ENCODE measurements at places on chromosomes 1 and 21.
A peak's percentile ranks its signal among the peaks of the same experiment; 100 is the strongest.

DNA sequence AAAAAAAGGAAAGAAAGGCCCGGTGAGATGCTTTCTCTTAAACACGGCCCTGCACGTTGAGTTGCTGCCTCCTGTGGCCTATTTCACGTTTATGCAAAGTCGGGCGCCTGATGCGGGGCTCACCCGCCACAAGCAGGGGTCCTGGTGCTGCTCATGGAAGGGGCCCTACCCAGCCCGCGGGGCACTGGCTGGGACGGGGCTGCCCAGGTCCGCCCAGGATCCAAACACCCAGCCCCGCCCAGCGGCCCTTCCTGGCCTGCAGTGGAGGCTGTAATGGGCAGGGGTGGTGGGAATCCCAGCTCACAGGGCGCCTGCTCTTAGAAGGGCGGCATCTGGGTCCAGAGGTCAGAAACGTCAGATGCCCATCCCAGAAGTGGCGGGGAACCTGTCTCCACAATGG is 1.6 kb downstream of the COL6A2 start:
- DNase-seq = no peak

GRCh38 chr1:147625362-147625995 is 44.8 kb downstream of the ACP6 start:
- DNase-seq = no peak

DNA sequence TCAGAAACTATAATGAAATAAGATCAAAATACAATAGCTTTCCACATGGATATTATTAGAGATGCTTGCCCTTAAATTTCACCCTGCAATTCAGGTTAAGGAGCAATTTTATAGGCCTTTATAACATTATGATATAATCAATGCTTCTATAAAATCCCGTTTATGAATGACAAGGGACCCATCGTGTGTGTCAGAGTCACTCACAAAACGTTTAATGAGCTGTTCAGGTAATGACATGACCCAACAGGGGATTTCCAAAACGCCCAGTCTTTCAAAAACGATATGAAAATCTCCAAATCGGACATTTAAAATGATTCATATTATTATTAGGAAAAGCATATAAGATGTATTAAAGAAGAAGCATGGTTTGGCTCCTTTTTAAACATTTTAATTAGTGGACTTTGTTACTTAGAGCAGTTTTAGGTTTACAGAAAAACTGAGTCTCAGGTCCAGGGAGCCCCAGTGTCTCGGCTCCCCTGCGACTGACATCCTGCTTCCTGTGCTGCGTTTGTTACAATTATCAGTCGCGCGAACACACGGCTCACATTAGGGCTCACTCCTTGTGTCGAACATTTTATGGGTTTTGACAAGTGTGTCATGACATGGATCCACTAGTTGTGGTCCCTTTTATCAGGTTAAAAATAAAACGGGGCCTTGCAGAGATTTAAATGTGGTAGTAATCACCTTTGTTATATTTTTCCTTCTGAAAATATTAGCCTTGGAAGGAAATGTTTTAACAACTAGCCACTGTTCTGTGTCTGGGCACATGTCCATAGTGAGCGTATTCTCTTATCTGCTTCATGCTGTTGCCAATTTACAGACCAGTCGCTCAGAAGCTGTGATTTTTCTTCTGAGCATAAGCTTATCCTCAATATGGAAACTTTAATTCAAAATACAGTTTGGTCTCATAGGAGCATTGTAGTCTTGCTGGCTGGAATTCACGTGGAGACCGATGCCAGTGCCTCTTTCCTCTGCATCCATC is 52.0 kb upstream of the POFUT2 start:
- DNase-seq = no peak

GRCh38 chr1:76252431-76252830 is 177.9 kb downstream of the ST6GALNAC3 start:
- no peak for DNase-seq

DNA sequence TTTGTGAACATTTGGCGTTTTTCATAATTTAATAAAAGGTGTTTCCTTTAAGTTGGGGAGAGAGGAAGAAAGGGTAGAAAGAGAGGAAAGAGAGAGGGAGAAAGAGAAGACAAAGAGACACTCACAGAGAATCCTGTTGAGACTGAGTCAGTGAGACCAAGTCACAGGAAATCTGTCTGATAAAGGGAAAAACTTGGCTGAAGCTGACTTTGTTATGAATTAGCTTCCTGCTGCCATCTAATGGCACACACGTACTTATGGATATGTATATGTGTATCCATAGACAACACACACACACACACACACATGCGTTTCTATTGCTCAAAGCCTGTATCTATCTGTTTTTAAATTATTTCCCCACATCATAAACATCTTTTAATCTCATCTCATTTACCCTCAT is 42.5 kb upstream of the DISC1 start:
- peak; percentile 87 for DNase-seq

DNA sequence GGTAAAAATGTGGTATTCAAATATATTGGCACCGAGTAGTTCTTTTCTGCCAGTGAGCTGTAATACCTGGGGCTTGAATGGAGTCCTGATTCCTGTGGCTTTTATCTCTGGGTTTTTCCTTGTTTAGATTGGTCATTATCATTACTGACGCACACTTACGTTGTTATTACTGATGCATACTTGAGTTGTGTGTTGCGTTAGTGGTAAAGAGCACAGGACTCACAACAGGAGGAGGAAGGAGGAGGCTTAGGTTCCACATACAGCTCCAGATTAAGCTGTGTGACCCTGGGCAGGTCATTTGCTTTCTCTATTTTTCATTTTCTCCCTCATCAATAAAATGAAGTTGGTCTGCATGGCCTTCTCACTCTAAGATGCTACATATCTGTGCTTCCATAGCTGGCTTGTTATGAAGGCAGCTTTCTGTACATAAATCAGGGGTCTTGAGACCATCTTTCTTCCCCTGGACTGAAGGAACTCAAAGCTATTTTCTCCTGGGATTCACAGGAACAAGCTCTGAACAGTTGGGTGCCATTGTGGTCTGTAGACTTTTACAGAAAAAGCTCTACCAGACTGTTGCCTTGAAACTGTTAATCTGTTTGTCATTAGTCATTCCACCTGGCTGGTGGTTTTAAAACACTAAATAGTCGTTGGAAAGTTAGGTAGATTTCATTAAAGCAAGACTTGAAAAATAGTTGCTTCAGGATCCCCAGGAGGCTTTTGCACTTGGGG is 5.6 kb downstream of the ARID1A start:
- DNase-seq = no peak

DNA sequence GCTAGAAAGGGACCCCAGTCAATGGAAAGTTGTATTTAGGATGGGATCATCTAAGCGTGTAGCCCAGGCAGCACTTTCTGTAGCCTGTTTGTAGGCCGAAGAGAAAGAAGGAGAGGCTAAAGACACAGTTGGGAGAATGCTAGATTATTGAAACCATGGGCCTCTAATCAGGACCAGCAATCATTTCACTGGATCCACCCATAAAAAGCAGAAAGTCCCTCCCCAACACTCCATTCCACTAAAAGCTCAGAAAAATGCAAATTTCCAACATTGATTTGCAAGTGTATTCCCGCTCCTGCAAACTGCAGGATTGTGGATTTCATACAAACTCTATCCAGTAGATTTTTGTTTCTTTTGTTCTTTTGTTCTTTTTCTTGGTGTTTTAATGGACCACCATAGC is 51.2 kb upstream of the FMOD start:
- no peak for DNase-seq

GRCh38 chr1:125119024-125119441 is 3934.3 kb downstream of the SRGAP2C start:
- no peak for DNase-seq

DNA sequence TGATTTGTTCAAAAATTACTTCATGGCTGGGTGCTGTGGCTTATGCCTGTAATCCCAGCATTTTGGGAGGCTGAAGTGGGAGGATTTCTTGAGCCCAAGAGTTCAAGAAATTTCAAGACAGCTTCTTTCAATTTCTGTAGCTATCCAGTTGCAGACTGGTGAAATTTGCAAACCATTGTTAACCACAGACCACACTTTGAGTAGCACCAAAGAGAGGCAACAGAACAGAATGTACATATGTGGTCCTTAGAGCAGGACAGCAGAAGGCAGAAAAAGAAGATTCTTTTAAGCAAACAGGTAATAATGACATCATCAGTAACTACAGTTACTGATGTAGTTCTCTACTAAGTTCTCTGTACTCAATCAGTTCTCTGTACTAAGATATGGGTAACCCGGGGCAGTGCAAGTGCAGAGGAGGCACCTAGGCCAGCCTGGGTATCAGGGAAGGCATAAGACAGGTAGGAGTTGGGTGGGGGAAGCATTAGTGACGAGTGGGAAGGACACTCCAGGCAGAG is 5.5 kb upstream of the KLF17 start:
- DNase-seq = no peak

GRCh38 chr1:43563876-43564539 is 33.3 kb downstream of the PTPRF start:
- DNase-seq = no peak

GRCh38 chr1:46081619-46082018 is 50.8 kb downstream of the PIK3R3 start:
- peak; percentile 54 for DNase-seq

GRCh38 chr1:184031092-184031408 is 6.5 kb downstream of the COLGALT2 start:
- DNase-seq = no peak

DNA sequence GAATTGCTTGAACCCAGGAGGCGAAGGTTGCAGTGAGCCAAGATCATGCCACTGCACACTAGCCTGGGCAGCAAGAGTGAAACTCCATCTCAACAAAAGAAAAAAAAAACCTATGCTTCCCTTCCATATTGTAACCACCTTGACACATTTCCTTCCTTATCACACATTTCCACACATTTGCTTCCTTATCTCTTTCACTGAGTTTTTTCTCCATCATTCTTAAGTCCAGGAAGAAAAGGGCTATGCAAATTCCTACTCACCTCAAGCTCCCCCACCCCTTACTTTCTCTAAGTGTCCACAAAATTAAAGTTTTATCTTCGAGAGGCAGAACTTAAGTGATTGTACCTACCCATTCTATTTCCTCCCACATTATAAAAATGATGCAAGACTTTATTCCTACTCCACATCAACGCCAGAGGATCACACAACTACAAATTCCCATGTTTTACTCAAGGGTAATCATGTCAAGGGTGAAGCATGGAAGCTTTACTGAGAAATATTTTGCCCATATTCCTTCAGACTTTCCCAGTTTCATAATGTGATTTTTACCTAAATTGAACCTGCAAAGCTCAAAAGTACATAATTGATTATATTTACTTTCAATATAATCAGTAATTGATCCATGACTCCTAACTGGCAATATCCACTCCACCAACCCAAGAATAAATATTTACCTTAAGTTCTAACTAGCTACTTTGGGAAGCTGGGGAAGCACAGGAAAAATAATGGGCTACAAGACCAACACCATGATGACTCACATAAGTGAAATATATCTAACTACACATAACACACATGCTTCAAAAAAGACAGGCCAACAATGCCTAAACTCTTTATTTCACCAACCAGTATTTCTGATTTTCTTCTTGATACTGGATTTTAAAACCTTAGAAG is 9.3 kb downstream of the WDR77 start:
- DNase-seq = no peak

- no peak for DNase-seq
Measured at GRCh38 chr21:44421901-44422840, 33.1 kb upstream of the LRRC3 start.

DNA sequence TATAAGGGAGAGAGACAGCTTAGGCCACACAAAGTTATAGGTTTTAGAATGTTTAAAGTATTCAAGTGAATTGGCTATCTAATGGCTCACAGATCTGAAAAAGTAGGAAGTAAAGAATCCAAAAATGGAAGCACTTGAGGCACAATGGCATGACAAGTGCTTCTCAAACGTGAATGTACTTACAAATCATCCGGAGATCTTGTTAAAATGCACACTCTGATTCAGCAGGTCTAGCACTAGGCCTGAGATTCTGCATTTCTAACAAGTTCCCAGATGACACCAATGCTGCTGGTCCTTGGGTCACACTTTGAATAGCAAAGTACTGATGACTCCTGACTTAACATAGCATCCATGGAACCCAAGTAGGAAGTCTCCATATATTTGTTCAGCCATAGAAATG is 20.9 kb upstream of the AGL start:
- no peak for DNase-seq

DNA sequence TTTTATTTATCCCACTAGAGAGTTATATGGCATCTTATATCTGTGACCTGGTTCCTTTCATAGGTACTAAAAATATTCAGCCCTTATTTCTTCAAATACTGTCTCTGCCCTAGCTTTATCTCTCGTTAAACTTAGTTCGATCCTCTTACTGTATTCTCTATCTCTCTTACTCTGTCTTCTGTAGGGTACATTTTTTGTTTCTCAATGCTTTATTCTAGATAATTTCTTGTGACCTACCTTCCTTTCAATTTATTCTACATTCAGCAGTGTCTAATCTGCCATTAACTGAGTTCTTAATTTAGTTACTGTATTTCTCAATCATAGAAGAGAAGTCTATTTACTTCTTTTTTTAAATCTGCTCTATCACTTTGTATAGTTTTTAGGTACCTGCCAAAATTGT is 1.8 kb upstream of the ZFP69 start:
- DNase-seq = no peak

GRCh38 chr1:29946057-29946456 is 709.7 kb downstream of the PTPRU start:
- DNase-seq = no peak

GRCh38 chr1:180805316-180805715 is 107.4 kb upstream of the KIAA1614 start:
- no peak for DNase-seq

DNA sequence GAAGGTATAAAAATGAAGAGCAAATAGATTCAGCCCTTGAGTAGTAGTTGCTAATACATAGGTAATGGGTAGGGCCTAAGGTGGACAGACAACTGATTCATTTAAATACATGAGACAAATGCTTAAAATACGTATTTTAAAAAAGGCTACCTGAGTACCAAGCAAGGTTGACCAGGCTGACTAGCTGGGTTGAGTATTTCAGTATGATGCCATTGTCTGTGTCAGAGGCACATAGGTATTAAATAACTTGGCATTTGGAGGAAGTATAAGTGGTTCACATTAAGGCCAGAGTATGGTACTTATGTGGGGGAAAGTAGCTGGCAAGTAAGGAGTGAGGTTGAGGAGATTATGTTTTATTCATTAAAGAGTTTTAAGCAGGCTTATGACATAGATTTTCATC is 19.4 kb downstream of the NEK7 start:
- DNase-seq = no peak

DNA sequence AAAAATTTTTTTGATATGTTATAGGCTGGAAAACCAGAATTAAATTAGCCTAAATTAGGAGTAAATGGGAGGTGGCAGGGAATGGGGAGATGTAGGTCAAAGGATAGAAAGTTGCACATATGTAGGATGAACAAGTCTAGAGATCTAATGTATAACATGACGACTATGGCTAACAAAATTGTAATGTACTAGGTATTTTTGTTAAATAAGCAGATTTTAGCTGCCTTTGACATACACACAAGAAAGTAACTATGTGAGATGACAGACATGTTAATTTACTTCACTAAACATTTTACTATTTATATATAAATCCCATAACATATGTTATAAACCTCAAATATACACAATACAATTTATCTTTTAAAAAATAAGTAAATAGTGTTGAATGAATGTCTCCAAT is 30.2 kb upstream of the GLIS1 start:
- DNase-seq = no peak

- no peak for DNase-seq
Measured at GRCh38 chr21:37827913-37828312, 88.3 kb downstream of the KCNJ6 start.

Data from dermis blood vessel endothelial cell (primary cell).